ENCODE measurements at places on chromosomes 16 and 17. TPM values are rescaled to one million over a fixed set of nuclear protein-coding genes. Genes with fewer than 3 reads are reported as not detected.

- DNase-seq, result no peak
These were observed 7.4 kb downstream of the HS3ST3A1 start for GRCh38 chr17:13594310-13594709.

GRCh38 chr17:65457183-65457582 lies 104.3 kb downstream of the AXIN2 start:
- DNase-seq, result no peak

GRCh38 chr17:13626703-13627102 lies 25.0 kb upstream of the HS3ST3A1 start:
- DNase-seq, result no peak

The ICAM2 gene
- total RNA-seq, result 59.5 TPM

The TLCD1 gene
- 0.66 TPM for total RNA-seq

The TPSG1 gene
- not detected for total RNA-seq

Data from sigmoid colon (tissue), 7 donors.